ENCODE measurements at places on chromosomes 5 and 9.
A peak's percentile ranks its signal among the peaks of the same experiment; 100 is the strongest.

DNA sequence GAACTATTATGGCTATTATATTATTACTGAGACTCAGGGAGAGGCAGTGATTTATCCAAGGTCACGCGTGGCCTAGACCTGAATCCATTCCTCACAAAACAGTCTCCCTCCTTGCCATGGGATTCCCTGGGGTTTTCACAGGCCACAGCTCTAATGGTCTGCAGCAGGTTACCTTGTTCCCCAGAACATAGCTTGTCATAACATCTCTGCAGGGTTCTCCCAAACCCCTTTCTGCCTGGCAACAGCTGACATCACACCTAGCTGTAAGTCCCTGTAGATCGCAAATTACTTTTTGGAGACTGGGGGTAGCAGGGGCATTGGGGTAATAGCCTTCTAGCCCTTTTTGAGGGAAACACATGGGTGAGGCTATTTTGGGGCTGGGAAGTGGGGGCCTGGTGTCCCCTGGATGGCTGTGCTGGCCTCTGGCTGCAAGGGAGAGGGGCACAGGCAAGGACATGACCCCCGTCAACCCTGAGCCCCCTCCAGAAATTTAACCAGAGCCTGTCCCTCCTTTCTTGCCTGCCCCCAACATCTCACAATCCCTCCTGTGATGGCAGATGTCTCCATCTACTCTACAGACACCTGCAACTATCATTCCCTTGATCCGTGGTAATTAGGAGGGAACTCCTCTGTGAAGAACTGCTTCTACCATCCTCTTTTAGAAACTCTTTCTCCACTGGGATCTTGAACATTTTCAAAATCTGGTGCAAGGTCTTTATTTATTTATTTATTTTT, 1.3 kb downstream of the CD74 start:
- no peak for DNase-seq

- DNase-seq: no peak
Measured at GRCh38 chr9:134390537-134390936, 64.3 kb downstream of the RXRA start.

- peak; percentile 47 for DNase-seq
Measured at GRCh38 chr9:104682642-104683041, 11.7 kb upstream of the OR13D1 start.

GRCh38 chr5:167639273-167639672, 652.2 kb upstream of the WWC1 start:
- DNase-seq: no peak

DNA sequence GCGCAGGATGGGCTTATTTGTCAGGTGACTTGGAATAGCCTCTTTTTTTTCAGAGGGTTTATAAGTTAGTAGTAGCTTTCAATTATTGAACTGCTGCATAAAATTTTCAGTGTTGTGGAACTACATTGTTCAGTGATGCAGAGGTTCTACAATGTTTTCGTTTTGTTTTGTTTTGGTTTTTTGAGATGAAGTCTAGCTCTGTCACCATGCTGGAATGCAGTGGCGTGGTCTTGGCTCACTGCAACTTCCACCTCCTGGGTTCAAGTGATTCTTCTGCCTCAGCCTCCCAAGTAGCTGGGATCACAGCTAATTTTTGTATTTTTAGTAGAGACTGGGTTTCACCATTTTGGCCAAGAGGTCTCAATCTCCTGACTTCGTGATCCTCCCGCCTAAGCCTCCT, 22.0 kb downstream of the NUP188 start:
- DNase-seq: no peak

- DNase-seq: no peak
Measured at GRCh38 chr5:12177225-12177624, 273.0 kb upstream of the CTNND2 start.

DNA sequence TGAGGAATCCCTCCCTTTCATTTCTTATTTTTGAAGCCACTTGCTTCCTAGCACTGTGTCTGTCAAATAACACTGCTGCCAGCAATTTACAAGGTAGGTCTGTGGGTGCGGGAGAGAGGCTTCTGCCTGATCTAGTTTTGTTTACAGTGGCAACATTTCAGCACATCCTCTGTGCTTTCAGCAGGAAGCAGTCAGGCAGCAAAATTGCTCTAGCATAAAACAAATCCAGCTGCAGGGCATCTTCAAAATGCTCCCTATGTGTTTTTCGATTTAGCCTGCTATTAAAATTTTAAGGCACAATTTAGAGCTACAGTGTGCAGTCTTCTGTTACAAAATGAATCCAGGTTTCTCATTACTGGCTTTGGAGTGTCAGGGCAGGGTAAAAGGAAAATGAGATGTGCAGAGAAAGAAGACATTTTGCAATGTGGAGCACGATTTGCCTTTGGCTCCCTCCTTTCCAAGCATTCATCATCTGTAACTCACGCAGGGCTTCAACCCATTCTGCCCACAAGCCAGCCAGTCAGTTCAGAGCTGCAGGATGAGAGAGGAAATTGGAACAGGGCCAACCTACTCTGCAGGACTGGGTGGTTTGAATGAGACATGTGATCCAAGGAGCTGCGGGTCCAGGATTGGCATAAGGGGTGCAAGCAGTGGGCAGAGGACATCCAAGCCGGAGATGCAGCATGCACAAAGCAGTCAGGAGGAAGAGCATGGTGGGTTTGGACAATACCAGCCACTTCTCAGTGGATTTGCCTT, 143.4 kb upstream of the APC start:
- peak; percentile 58 for DNase-seq

DNA sequence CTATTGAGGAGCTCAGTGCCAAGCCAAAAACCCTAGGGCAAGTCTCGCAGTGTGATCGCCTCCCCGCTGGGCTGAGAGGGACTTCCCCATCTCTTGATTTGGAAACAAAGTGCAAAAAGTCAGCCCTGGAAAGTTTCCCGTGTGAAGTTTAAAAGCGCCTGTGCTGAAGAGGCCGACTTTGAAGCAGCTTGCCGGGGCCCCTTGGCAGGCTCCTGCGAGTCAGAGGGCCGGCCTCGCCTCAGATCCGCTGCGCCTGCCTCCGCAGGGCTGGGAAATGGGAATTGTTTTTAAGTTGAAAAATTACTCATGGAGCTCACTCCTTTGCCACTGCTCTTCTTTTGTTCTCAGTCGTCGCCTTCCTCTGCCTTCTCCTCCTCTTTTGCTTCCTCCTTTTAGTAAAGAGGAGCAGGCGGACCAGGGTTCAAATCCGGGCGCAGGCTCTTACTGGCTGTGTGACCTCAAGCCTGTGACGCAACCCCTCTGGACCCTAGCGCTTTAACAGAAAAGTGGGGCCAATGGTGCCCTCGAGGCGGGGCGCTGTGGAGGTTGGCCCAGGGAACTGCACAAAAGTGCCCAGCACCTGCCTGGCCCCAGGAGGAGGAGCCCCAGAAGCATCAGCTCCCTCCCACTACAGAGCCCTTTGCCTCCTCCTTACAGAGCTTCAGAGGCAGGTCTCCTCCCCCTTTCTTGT, 14.7 kb upstream of the LHX2 start:
- no peak for DNase-seq

GRCh38 chr9:93185266-93186214, 1.6 kb downstream of the WNK2 start:
- no peak for DNase-seq

GRCh38 chr5:8522646-8523045, 653.7 kb downstream of the MTRR start:
- no peak for DNase-seq

Data from NCI-H1694 (cell line).